DMS153 (cell line): ENCODE measurements at places on chromosomes 6 and 20.

- no peak for DNase-seq
Measured at GRCh38 chr6:15076565-15076964, 169.3 kb upstream of the JARID2 start.

GRCh38 chr20:1900321-1900801 lies 5.2 kb downstream of the SIRPA start:
- DNase-seq = peak; percentile 81

DNA sequence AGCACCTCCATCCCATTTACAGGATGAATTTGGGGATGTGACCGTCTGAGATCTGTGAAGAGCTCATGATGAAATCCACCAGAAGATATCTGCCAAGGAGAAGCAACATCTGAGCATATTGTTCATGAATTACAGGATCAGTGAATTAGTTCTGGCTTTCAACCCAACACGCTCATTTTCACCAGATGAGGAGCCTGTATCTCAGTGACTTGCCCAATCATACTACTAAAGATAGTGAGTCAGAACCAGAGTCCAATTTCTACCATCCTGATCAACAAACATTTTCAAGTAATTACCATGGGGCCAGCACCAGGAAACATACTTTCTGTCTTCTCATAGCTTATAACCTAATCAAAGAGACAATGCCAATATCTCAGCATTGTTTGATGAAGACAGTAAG lies 116.6 kb downstream of the ZDHHC14 start:
- no peak for DNase-seq

- DNase-seq = no peak
Measured at GRCh38 chr6:117018771-117019170, 141.7 kb downstream of the RFX6 start.

DNA sequence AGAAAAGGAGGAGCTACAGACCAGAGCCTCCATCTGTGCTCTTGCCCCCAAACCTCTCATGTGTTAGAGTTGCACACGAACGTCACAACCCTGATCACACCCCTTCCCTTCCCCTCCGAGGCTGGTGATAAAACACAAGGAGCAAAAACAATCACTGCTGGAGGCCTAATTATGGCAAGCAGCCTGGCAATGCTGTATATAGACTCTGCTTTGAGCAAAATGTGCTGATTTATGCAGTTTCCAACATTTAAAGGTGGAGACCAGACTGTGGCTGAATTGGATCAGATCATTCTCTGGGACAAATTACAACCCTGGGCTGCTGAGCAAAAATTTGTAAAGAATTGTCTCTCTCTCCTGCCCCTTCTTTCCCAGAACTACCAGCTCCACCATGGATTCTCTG lies 64.6 kb upstream of the SRSF6 start:
- no peak for DNase-seq

GRCh38 chr20:34983995-34984735 lies 28.5 kb downstream of the MYH7B start:
- DNase-seq = peak; percentile 52
